Heart left ventricle (tissue), 16 donors: ENCODE measurements at places on chromosomes 3 and 15. TPM values are rescaled to one million over a fixed set of nuclear protein-coding genes. Genes with fewer than 3 reads are reported as not detected.

The DISP2 gene
- 1.8 TPM for polyA plus RNA-seq

The CRYGS gene
- polyA plus RNA-seq: 0.32 TPM

The MYEF2 gene
- polyA plus RNA-seq: 11.1 TPM

The CFAP91 gene
- 0.19 TPM for polyA plus RNA-seq

The RASGRF1 gene
- not detected for polyA plus RNA-seq

The CFAP92 gene
- 0.23 TPM for polyA plus RNA-seq

The C2CD4A gene
- polyA plus RNA-seq: 0.04 TPM

The RBMS3 gene
- polyA plus RNA-seq: 5.3 TPM

The HEG1 gene
- polyA plus RNA-seq: 23.7 TPM

The ISLR2 gene
- polyA plus RNA-seq: 5.6 TPM

The ZDHHC19 gene
- polyA plus RNA-seq: 0.30 TPM

The HDC gene
- 0.19 TPM for polyA plus RNA-seq

The COL6A6 gene
- 1.1 TPM for polyA plus RNA-seq

The UACA gene
- 41.4 TPM for polyA plus RNA-seq

The FEZF2 gene
- polyA plus RNA-seq: not detected

The PPP1R14D gene
- polyA plus RNA-seq: not detected
